Neural crest cell (in vitro differentiated cells): ENCODE measurements at places on chromosomes 2 and 18. TPM values are rescaled to one million over a fixed set of nuclear protein-coding genes. Genes with fewer than 3 reads are reported as not detected.

The IL18R1 gene
- not detected in 2 replicates for total RNA-seq

The SAP130 gene
- 51.7 and 52.4 TPM in 2 replicates for total RNA-seq

The KCNK3 gene
- 0.58 and 0.68 TPM in 2 replicates for total RNA-seq

The ALPG gene
- not detected in 2 replicates for total RNA-seq

The SERPINB13 gene
- not detected in 2 replicates for total RNA-seq

The NYAP2 gene
- 0.35 and 0.36 TPM in 2 replicates for total RNA-seq

The HOXD3 gene
- total RNA-seq = 1.5 and 1.9 TPM in 2 replicates

The LAMA3 gene
- 0.25 and 0.35 TPM in 2 replicates for total RNA-seq

The DSG4 gene
- not detected in 2 replicates for total RNA-seq

The REG3A gene
- total RNA-seq = not detected in 2 replicates

The PFN4 gene
- 1.3 and 1.7 TPM in 2 replicates for total RNA-seq

The ASPRV1 gene
- 1.2 and 1.7 TPM in 2 replicates for total RNA-seq

The CXCR4 gene
- 37.5 and 39.5 TPM in 2 replicates for total RNA-seq

The SPDYA gene
- total RNA-seq = 1.1 and 1.3 TPM in 2 replicates

The CBLN2 gene
- 0.55 and 0.58 TPM in 2 replicates for total RNA-seq

The POTEJ gene
- not detected in 2 replicates for total RNA-seq

The C2orf76 gene
- 10.6 and 11.6 TPM in 2 replicates for total RNA-seq

The SLC19A3 gene
- total RNA-seq = 0.54 and 1.1 TPM in 2 replicates

The AFF3 gene
- 20.9 and 25.7 TPM in 2 replicates for total RNA-seq

The RUFY4 gene
- total RNA-seq = not detected in 2 replicates

The HOXD4 gene
- total RNA-seq = 1.3 TPM in 2 replicates

The SCTR gene
- total RNA-seq = not detected in 2 replicates

The IL36G gene
- not detected in 2 replicates for total RNA-seq

The RGPD4 gene
- 0.05 TPM in 1 of 2 replicates, not detected in the other for total RNA-seq
